ENCODE measurements at places on chromosomes 16 and 17.

GRCh38 chr17:81665205-81666091, 957 bp downstream of the OXLD1 start:
- no peak for DNase-seq

DNA sequence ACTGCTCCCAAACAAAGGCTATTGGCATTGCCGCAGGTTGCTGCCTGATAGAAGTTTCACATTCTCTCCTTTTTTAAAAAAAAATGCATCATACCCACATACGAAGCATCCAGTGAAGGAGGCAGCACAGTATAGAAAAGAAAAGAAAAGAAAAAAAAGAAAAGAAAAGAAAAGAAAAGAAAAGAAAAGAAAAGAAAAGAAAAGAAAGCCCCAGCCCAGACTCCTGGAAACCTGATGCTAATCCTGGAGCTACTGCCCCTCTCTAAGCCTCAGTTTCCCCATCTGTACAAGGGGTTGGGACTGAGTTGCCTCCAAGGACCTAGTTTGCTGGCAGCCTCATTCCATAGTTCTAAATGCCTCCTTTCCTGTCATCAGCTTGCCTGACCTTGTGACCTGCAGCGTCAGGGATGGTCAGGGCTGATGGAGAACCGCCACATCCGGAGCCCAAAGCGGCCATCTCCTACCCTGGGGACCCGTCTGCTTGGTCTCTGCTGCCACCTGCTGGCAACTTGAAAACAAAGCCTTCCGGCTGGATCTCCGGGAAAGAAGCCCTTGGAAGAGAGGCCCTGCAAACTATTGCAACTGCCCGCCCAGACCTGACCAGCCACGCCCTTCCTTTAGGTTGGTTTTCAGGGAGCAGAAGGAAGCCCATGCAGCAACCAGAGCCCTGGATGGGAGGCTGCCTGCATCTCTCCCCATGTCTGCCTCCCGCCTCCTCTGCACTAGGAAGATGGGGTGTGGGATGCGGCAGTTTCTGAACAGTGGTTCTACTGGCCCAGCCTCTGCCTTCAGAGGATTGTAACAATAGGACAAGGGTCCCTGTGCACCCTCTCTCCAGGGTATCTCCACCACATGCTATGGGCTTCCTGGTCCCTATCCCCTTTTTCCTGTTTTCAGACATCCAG, 13.0 kb downstream of the AIPL1 start:
- peak; percentile 59 for DNase-seq

DNA sequence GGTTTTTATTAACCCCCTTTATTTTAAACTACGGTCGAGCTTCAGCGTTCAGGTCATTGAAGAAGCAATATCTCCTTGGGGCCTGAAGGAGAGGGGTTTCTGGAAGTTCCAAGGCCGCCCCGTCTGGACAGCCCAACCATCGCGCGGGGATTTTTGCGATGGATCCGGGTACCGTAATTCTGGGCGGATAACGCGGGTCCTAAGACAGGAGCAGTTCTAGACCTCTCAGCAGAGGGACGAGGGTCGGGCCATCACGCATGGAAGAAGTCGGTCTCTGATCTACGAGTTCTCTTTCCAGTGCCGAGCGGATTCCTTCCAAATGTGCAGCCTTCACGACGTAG, 3.6 kb downstream of the BORCS6 start:
- DNase-seq = no peak

DNA sequence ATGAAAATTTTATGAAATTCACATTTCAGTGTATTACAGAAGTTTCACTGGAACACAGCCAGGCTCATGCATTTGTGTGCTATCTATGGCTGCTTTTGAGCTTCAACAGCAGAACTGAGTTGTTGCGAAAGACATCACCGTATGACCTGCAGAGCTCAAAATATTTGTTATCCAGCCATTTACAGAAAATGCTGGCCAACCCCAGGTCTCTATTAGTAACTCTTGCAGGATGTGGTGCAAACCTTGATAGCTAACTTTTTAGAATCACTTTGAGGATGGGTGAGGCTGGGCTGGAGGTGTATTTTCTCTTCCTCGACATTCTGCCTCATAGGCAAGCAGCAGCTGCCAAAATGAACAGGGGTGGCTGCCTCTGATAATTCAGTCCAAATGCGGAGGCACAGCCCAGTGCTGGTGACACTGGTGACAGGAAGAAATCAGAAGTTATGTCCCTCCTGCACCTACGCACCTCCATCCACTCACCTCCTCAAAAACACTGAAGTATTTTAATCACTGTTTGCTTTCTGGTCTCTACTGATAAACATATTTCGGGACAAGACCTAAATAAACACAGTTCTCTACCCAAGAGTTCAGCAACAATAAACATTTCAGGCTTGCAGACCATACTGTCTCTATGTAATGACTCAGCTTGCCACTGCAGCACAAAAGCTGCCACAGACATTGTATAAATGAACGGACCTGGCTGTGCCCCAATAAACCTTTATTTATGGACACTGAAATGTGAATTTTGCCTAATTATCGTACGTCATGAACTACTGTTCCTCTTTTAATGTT, 28.5 kb downstream of the ARHGAP17 start:
- DNase-seq = no peak

GRCh38 chr16:66020046-66020445, 346.4 kb upstream of the CDH5 start:
- DNase-seq = no peak

GRCh38 chr16:64304951-64305350, 816.9 kb downstream of the CDH11 start:
- no peak for DNase-seq

DNA sequence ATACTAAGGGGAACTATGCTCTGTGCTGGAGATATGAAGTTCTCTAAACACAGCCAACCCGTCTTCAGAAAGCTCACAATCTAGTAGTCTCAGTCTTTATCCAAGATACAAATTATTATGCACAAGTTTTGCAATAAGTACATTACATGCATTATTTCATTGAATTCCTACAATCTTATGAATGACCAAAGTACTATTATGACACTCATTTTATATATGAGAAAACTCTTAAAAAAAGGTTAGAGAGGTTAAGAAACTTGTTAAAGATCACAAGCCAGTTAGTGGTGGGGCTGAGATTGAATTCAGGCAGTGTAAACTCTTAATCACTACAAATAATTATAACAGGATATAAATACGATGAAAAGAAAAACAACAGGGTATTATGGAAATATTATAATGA, 4.7 kb upstream of the BRIP1 start:
- no peak for DNase-seq

DNA sequence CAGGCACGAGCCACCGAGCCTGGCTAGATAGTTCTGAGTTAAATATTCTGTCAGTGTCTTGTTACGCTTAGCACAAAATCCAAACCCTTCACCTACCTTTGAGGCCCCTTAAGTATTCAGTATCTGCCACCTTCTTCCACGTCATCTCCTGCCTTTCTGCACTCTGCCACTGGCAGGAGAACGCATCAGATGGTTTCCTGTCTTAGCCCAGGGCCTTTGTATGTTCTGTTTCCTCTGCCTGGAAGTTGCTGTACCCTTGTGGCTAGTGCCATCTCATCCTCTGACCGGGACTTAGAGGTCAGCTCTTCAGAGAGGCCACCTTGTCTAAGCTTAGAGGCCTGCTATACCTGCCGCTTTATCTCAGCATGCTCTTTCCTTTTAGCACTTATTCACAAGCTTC, 67.5 kb upstream of the LGALS9 start:
- no peak for DNase-seq

DNA sequence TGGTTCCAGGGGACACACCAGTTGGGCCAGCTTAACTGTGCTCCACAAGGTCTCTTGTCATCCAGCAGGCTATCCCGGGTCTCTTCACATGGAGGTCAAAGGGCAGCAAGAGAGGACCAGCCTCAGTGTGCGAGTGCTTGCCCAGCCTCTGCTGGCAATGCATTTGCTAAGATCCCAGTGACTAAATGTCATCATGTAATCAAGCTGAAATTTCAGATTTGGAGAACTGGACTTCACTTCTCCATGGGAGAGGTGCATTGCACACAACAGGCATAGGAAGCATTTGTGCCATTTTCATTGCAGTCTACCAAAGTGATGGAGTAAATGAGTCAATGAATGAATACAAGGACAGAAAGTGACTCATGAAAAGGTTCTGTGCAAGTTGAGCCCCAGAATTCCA, 51.2 kb upstream of the KDM8 start:
- no peak for DNase-seq

- DNase-seq = peak; percentile 26
These were observed 15.0 kb downstream of the HASPIN start for GRCh38 chr17:3738562-3739295.

- peak; percentile 71 for DNase-seq
These were observed at the start of gene SPATA20 for GRCh38 chr17:50547035-50547735. TSS of gene SPATA20 (plus strand) at chr17:50547174. CDS start at chr17:50547209, 35 bp downstream.

GRCh38 chr17:28916302-28916934, 13.5 kb upstream of the DHRS13 start:
- DNase-seq = peak; percentile 23

DNA sequence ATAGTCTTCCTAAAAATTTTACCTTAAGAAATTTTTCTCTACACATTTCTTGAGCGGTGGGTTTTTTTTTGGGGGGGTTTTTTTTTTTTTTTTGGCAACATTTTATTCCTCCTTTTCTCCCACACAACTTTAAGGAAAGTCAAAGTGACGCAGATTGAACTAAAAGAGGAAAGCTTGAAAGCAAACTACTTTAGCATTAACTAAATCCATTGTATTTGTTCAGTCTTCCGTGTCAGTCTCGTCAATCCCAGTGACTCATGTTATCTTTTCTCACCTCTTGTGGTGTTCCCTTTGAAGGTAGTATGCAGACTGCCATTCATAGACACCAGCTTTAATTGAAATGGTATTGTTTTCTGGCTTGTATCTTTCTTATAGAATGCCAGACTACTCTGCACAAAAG, 39.3 kb downstream of the TADA2A start:
- no peak for DNase-seq

GRCh38 chr17:13601776-13602551, at the start of gene HS3ST3A1:
TSS of gene HS3ST3A1 (minus strand) at chr17:13601929. CDS start at chr17:13601129, 800 bp downstream.
- no peak for DNase-seq

DNA sequence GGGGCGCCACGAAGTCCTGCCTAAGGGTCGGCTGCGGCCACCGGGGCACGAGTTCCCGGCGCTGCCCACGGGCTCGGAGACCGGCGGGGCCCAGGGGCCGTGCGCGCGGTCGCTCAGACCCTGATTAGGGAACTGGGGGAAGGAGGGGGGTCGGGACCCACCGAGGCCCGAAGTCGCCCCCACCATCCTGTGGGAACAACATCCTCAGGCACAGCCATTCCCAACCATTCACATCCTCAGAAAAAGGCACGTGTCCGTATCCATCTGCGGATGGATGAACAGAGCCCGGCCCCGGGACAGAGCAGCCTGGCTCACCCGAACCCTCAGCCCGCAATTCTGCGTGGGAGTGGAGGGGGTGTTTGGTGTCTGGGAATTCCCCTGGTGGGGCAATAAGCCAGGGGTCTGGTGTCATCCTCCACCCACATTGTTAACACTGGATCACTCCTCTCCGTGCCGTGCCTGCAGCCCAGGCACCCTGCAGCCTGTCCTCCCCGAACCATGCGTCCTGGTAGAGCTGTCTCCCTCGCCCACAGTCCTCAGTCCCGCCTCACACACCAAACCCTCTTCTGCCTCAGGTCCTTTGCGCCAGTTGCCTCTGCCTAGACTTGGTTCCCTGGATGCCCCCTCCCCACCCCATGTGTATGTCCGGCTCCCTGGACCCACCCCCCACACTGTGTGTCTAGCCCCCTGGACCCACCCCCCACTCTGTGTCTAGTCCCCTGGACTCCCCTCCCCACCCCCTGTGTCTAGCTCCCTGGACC, 789 bp upstream of the CCDC57 start:
- DNase-seq = peak; percentile 37

DNA sequence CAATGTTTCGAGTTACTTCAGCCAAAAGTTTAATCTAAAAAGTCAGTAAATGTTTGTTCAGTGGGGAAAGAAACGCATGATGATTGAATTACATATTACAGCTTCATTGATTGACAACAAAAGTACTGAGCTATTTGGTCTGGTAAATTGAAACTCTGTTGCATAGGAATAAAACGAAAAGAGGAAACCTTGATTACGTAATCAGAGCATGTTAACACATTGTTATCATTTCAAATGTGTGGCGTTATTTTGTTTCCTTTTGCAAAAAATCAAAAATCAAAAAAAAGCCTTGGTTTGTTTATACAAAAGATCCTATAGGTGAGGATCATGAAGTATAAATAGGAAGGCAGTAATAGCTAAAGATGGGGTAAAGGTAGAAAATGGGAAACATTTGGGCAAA, 19.5 kb upstream of the CA10 start:
- no peak for DNase-seq

DNA sequence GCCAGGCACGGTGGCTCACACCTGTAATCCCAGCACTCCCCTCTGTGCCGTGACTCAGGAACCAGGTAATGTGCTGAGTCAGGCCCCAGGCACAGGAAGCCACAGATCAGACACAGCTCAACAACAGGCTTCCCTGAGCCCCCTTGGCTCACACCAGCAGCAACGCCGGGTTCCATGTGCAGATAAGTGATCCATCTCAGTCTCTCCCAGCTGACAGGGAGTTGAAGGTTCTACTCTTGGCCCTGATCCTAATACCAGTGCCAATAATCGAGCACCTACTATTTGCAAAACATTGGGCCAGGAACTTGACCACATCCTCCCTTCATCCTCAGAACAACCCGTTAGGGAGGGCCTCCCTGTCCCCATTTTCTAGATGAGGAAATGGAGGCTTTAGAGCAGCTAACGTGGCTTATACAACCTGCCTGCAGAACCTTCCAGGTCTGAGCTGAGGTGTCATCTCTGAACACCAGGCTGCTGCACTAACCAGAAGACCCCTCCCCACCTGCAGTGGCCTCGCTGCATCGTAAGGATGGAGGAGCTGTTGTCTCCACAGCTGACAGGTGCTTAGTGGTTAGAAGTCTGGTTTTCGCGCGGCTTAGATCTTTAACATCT, 64.8 kb upstream of the AMZ2 start:
- no peak for DNase-seq

DNA sequence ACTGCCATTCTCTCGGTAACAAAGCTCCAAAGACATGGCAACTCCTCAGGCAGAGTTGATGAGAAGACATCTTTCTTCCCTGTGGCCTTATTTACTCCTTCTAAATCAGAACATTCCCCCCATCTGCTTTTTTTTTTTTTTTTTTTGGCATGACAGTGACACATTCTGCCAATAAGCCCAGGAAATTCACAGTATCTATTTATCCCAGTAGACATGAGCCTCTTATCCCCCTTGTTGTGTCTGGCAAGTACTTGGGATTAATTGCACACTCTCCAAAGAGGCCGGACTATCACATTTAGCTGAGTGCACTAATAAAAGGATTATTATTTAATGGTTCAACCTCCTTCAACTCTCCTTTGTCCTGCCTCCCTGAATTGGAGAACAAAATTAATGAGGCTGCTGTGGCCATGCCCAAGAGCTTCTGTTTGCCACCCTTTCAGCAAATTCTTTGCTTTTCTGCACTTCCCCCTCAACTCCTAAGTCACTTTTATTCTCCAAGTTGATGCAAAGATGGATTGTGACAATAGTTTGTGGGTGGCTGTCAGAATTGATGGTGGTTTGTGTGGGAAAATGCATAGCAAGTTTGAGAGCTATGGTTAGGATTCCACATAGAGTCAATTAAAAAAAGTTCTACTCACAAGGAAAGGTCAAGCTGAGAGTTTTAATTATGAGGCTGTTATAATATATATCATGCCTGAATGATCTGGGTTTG, 47.2 kb downstream of the GPR139 start:
- no peak for DNase-seq

GRCh38 chr17:57965521-57966160, 10.4 kb upstream of the CUEDC1 start:
- no peak for DNase-seq
